ENCODE measurements at places on chromosomes 13 and 19. TPM values are rescaled to one million over a fixed set of nuclear protein-coding genes. Genes with fewer than 3 reads are reported as not detected.

ACP7 gene
- not detected for total RNA-seq

NKPD1 gene
- 0.17 TPM for total RNA-seq

DNA sequence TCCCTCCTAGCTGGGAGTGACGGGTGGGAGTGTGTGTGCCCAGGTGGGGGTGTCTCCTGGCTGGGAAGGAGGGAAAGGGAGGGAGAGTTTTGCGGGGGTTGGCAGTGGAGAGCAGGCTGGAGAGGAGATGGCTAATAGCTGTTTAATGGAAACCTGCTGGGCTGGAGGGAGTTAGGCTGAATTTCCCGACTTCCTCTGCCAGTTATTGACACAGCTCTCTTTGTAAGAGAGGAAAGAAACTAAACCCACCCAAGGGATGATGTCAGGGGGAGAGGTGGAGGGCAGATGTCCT is 10.2 kb upstream of the ILF3 start:
- no peak overlapping the region for H3K4me3 ChIP-seq
- no peaks in the 10 kb centered on the region for H3K27me3 ChIP-seq
- H3K36me3 ChIP-seq: peaks cover 20% of the 10 kb centered on the region
- H3K4me1 ChIP-seq: peaks cover 25% of the 10 kb centered on the region

GRCh38 chr13:19908350-19908986 is 45.0 kb upstream of the ZMYM5 start:
- no peak overlapping the region for H3K27ac ChIP-seq
- no peaks in the 10 kb centered on the region for H3K36me3 ChIP-seq
- no peaks in the 10 kb centered on the region for H3K4me1 ChIP-seq
- H3K27me3 ChIP-seq: no peaks in the 10 kb centered on the region
- DNase-seq: no peak

DNA sequence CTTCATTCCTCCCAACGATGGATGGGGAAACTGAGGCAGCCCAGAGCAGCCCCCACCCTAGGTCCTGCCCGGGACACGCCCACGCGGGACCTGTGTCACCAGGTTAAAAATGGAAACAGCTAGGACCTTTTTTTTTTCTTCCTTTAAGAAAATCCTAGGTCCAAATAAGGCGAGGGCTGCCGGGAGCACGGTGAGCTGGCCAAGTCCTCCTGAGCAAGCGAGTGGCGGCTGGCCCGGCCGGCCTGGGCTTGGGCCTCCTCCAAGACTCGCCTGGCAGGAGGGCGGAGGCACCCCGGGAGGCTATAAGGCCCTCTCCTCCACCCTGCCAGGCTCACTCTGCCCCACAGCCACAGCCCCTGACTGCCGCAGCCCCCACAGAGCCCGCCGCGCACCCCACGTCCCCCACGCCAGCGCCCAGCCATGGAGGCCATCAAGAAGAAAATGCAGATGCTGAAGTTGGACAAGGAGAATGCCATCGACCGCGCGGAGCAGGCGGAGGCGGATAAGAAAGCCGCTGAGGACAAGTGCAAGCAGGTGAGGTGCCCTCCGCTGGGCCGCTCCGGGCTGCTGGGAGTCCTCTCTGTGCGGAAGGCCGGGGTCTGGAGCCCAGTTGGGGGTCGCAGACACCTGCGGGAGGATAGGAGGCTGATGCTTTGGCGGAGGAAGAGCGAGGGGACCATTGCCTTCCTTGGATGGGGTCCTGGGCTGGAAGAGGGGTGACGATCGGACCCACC is 8.9 kb upstream of the TPM4 start:
- H3K36me3 ChIP-seq: no peaks in the 10 kb centered on the region
- no peak overlapping the region for H3K4me3 ChIP-seq
- H3K27me3 ChIP-seq: no peaks in the 10 kb centered on the region
- H3K4me1 ChIP-seq: peaks cover 34% of the 10 kb centered on the region
- no peak for DNase-seq

DNA sequence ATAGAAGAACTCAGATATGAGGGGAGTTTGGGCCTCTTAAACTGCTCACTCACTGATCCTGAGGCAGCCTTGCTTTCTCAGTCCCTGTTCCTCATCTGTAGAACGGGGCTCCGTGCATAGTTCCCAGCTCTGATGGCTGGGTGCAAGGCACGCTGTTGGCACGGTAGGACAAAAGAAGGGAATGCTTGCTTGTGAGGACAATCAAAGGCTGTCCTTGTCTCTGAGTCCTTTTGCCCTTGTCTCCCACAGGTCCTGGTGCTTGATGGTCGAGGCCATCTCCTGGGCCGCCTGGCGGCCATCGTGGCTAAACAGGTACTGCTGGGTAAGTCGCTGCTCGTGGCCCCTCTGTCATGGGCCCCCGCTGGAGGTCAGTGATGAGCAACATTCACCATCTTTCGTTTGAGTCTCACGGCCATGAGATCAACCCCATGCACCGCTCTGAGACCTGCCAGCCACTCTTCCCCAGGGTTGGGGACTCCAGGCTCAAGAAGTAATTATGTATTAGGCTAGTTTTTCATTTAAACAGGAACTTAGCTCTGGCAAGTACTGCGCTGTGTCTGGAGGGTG is 2.3 kb downstream of the RPL13A start:
- H3K27me3 ChIP-seq: no peaks in the 10 kb centered on the region
- H3K27ac ChIP-seq: peak overlapping the region; percentile 91
- H3K4me1 ChIP-seq: peaks cover 51% of the 10 kb centered on the region
- H3K4me3 ChIP-seq: peak overlapping the region; percentile 89

DNA sequence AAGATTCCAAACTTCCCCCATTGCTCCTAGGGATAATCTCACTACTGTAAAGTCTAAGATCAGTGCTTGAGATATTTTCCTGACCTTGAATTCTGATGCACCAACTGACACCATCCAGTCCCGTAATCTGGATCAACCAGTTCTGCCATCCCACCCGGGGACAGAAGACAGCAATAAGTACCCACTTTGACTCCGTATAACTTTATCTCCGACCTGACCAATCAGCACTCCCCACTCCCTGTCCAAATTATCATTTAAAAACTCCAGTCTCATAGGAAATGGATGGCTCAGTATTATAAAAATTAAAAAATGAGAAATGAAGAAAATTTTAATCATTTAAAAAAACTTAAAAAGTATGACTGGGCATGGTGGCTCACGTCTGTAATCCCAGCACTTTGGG is 61.4 kb upstream of the ABCC4 start:
- H3K4me1 ChIP-seq: no peaks in the 10 kb centered on the region
- no peak overlapping the region for H3K4me3 ChIP-seq
- DNase-seq: no peak
- no peak overlapping the region for H3K27ac ChIP-seq
- H3K27me3 ChIP-seq: no peaks in the 10 kb centered on the region
- H3K36me3 ChIP-seq: no peaks in the 10 kb centered on the region

Data from activated CD4-positive, alpha-beta T cell treated with anti-CD3 and anti-CD28 coated beads, Interleukin-2, amount 10 ng/mL, durations not matched to agents 7 days and 5 days (primary cell).